ENCODE measurements at places on chromosomes 12 and 14.

- DNase-seq: no peak
Observed at GRCh38 chr12:76588881-76589565, 29.5 kb upstream of the OSBPL8 start.

GRCh38 chr12:76272287-76272686 is 75.9 kb downstream of the BBS10 start:
- DNase-seq: no peak

- DNase-seq: no peak
Observed at GRCh38 chr12:91743704-91744321, 401.8 kb downstream of the BTG1 start.

DNA sequence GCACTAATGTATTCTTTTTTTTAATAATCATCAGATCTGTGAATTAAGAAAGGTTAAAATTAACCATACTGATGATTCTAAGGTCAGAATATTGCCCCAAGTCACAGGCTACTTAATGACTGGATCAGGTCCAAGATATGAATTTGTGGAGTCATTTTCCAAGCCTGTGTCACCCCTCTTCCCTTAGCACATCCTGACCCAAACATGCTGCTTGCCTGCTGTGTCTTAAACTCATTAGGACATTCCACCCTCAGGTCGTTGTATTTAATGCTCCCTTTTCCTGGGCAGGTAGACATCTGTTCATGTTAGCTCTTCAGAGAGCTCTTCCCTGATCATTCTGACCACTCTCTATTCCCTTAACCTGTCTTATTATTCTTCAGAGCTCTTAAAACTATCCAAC is 463.5 kb upstream of the PDE3A start:
- no peak for DNase-seq

- no peak for DNase-seq
Observed at GRCh38 chr12:73863546-73863945, 674.1 kb upstream of the ATXN7L3B start.

DNA sequence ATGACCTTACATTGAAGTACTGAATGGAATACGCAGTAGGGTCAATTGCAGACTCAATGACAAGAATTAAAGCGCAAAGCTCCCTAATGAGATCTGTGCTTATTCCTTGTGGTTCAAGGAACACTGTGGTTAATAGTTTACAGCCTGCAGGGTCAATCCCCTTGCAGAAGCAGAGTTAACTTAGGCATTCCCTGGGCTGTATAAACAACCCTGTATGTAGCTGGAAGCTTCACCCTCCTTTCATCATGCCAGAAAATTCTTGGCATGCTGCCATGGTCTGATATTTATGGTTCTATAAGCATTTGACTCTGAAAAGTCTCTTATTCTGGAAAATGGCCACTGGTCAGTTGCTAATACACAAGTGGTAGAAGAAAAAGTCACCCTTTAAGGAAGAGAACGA is 227.7 kb downstream of the NOVA1 start:
- DNase-seq: no peak

DNA sequence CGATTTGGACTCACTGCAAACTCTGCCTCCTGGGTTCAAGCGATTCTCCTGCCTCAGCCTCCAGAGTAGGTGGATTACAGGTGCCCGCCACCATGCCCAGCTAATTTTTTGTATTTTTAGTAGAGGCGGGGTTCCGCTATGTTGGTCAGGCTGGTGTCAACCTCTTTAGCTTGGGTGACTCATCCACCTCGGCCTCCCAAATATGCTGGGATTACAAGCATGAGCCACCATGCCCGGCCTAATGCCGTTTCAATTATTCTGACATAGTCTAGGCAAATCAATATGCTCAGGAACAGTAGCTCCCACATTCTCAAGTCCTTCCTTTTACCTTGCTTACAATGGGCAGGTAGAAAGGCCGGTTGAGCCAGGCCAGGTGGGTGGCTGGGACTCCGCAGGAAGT is 82.0 kb upstream of the EEA1 start:
- no peak for DNase-seq

- DNase-seq: no peak
Observed at GRCh38 chr14:58428118-58428683, 682 bp downstream of the KIAA0586 start.

DNA sequence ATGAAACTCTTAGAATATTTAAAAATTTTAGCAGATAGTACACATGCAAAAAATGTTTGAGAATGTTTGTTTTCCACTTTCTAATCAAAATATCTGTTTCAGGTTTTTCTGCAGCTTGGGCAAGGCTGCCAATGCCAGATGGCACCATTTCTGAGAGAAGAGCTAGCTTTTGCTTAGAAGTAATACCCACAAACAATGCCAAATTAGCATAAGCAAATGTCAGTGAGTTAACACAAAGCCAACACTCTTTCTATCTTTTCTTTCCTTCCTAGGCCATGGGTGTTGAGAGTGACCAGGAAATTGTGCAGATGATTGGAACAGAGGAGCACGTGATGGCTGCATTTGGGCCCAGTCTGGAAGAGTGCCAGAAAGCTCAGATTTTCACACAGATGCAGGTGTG is 35.2 kb downstream of the POLR3B start:
- no peak for DNase-seq

Data from stimulated activated CD4-positive, alpha-beta T cell treated with anti-CD3 and anti-CD28 coated beads, Interleukin-12 subunit alpha, Interleukin-12 subunit beta, amount 100 ng/mL, for 4 hours (primary cell).